ENCODE measurements at places on chromosomes 6 and 20. TPM values are rescaled to one million over a fixed set of nuclear protein-coding genes. Genes with fewer than 3 reads are reported as not detected.
A peak's percentile ranks its signal among the peaks of the same experiment; 100 is the strongest.

- no peaks in the 10 kb centered on the region for H3K36me3 ChIP-seq
- no peak overlapping the region for H3K4me3 ChIP-seq
- peak; percentile 80 for DNase-seq
- peaks cover 15% of the 10 kb centered on the region for H3K27me3 ChIP-seq
- peaks cover 22% of the 10 kb centered on the region for H3K4me1 ChIP-seq
Measured at GRCh38 chr6:29702519-29703103, 20.6 kb upstream of the HLA-F start.

Gene ULBP3
- total RNA-seq, result 0.61 TPM

DNA sequence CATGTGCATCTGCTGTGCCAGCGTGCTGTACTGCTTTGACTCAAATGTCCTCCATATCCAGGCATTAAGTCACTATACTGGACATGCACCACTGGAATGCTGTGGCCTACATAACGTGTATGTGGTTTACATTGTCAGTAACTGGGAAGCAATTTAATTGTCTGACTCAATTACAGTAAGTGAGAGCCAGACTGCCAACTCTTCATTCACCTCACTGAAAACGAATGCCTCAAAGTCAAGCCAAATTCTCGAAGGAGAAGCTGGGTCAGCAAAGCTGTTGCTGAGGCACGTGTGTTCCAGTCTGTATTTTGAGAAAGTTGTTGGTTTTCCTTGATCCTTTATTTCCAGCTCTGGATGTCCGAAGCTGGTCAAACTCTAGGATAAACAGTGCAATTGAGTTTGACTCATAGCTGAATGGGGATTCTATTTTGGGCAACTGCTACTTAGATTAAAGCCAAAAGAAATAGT, 534.3 kb downstream of the COL12A1 start:
- no peak overlapping the region for H3K4me3 ChIP-seq
- H3K27me3 ChIP-seq, result no peaks in the 10 kb centered on the region
- no peaks in the 10 kb centered on the region for H3K4me1 ChIP-seq

- no peak overlapping the region for H3K27ac ChIP-seq
- H3K27me3 ChIP-seq, result no peaks in the 10 kb centered on the region
- H3K4me3 ChIP-seq, result no peak overlapping the region
Measured at GRCh38 chr6:52507557-52508260, 69.2 kb downstream of the TRAM2 start.

GRCh38 chr6:37622646-37623071, 75.0 kb downstream of the MDGA1 start:
- H3K36me3 ChIP-seq, result no peaks in the 10 kb centered on the region
- peak overlapping the region; percentile 14 for H3K27ac ChIP-seq
- H3K4me1 ChIP-seq, result peaks cover 35% of the 10 kb centered on the region
- H3K4me3 ChIP-seq, result no peak overlapping the region
- peak; percentile 72 for DNase-seq
